GM23248 (cell line): ENCODE measurements at places on chromosomes 3 and 15. TPM values are rescaled to one million over a fixed set of nuclear protein-coding genes. Genes with fewer than 3 reads are reported as not detected.
A peak's percentile ranks its signal among the peaks of the same experiment; 100 is the strongest.

- peaks cover 31% of the 10 kb centered on the region for H3K4me1 ChIP-seq
- H3K4me3 ChIP-seq = peak overlapping the region; percentile 96
- DNase-seq = peak; percentile 58
- H3K27me3 ChIP-seq = no peaks in the 10 kb centered on the region
These were observed 670 bp downstream of the PRKCI start for GRCh38 chr3:170222647-170223541.

DNA sequence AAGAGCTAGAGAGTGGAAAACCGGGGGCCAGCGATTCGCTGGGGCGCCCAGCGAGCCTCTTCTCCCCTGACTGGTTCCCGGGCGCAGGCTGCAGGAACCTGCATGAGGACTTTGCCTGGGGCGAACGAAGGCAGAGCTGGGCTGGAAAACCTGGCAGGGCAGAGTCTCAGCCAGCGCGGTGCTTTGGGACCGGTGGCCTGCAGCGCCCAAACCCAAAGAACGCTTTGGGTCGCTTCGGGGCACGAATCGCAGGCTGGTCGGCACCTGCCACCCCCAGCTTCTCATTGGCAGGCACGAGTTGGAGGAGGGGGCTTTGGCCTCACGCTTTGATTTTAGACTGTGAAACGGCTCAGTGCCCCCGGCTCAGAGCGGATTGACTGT is 3.0 kb downstream of the ONECUT1 start:
- no peaks in the 10 kb centered on the region for H3K4me1 ChIP-seq
- no peak overlapping the region for H3K27ac ChIP-seq
- no peak overlapping the region for H3K4me3 ChIP-seq
- H3K27me3 ChIP-seq = peaks cover 76% of the 10 kb centered on the region
- no peaks in the 10 kb centered on the region for H3K36me3 ChIP-seq
- no peak for DNase-seq

DNA sequence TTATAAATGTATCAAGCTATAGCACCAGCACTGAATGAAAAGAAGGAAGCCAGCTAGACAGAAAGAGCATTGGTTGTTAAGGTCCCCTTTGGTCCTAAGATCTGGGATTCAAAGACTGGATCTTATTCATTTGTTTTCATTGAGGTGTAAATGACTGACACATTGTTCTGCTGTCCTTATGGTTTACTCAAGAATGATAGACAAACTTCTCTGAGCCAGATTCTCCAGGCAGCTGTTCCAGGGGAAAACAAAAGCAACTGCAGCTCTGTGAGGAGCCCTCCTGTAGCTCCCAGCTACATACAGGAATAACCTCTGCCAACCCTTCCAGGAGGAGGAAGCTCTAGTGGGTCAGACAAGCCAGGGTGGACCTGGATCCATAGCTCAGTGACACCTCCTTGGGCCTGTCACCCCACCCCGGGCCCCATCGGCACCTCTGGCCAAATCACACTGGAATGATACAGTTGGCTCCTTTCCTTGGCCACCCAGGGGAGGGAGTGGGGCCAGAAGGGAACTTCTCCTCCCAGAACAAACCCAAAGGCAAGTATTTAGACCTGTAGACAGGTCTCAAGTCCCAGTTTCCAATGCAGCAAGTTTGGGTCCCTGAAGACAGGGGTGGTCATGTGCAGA is 57.8 kb downstream of the ZNF621 start:
- no peak for DNase-seq
- no peaks in the 10 kb centered on the region for H3K4me1 ChIP-seq
- no peaks in the 10 kb centered on the region for H3K36me3 ChIP-seq

The CELSR3 gene
- total RNA-seq = 1.4 TPM in 2 replicates

DNA sequence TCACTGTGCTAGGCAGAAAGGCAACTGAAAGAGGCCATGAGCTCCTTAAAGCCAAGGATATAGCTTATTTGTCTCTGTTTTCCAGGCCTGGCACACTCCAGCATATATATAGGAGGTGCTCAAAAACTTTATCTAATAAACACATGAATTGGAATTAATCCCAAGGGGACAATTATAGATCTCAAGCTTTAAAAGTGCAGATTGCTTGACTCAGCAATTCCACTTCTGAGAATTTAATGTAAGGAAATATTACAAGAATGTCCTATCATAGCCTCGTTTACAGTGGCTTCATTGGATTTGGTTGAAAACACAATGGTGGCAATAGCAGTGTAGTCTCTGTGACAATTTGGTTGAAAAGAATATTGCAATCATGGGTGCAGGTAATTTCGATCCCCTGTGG is 267.3 kb downstream of the SHQ1 start:
- H3K36me3 ChIP-seq = no peaks in the 10 kb centered on the region
- no peak for DNase-seq
- no peaks in the 10 kb centered on the region for H3K4me1 ChIP-seq
- H3K27ac ChIP-seq = no peak overlapping the region

GRCh38 chr3:54999159-54999558 is 71.3 kb upstream of the LRTM1 start:
- DNase-seq = peak; percentile 73
- no peak overlapping the region for H3K27ac ChIP-seq
- peaks cover 12% of the 10 kb centered on the region; the same call in 1 of the 2 replicates for H3K4me1 ChIP-seq
- no peak overlapping the region for H3K4me3 ChIP-seq
- H3K27me3 ChIP-seq = no peaks in the 10 kb centered on the region

DNA sequence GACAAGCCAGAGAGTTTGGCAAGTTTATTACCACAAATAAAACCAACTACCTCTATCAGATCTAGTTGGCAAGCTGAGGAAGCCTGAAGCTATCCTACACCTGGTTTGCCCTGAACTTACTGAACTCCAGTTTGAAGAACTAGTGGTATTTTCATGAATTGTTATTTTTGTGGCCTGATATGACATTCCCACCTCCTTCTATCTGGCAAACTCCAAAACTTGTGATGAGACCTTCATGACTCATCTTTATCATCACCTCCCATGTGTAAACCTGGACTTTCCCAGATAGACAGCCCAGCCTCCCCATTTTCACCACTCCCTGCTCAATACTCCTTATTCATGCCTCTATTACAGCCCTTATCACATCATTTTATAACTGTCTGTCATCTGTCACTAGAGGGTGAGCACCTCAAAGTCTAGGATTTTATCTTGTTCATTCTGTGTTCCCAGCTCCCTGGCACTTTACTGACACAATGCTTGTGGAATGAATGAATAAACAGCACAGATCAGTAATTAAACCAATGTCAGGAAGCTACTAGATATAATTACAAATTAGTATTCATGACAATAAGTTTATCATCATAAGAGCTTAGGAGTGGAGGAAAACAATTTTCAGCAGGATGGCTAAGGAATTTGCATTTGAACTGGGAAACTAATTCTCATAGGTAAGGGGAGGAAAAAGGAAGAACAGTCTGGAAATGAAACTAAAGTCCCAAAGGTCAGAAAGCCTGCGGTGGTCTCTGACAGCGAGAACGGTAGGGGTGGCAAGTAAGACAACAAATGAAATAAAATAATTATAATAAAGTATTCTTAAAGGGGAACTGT is 13.2 kb upstream of the TRANK1 start:
- H3K4me3 ChIP-seq = 0 out of 2 replicates have a peak overlapping the region, but pooled peaks have one; percentile 12
- H3K4me1 ChIP-seq = peaks cover 14% of the 10 kb centered on the region
- peak overlapping the region; percentile 45 for H3K27ac ChIP-seq
- H3K27me3 ChIP-seq = no peaks in the 10 kb centered on the region
- no peaks in the 10 kb centered on the region for H3K36me3 ChIP-seq

DNA sequence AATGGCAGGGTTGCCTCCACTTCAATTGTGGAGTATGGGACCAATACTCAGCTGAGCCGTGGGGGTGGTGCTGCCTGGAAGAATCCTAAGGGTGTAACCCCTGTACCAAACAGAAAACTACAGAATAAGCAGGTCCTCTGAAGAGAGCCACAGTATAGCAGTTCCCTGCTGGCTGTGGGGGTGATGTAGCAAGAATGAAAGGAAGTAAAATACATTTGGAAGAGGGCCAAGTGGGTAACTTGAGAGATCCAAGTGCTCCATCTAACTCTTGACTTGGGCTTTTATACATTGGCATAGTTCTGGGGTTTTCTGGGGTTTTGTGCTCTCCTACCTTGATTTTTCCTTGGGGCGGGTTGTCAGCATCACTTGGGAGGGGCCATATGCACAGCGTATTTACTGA is 341.4 kb downstream of the OTOL1 start:
- no peaks in the 10 kb centered on the region for H3K4me1 ChIP-seq
- H3K27me3 ChIP-seq = no peaks in the 10 kb centered on the region
- H3K4me3 ChIP-seq = no peak overlapping the region
- DNase-seq = no peak
- H3K36me3 ChIP-seq = no peaks in the 10 kb centered on the region

DNA sequence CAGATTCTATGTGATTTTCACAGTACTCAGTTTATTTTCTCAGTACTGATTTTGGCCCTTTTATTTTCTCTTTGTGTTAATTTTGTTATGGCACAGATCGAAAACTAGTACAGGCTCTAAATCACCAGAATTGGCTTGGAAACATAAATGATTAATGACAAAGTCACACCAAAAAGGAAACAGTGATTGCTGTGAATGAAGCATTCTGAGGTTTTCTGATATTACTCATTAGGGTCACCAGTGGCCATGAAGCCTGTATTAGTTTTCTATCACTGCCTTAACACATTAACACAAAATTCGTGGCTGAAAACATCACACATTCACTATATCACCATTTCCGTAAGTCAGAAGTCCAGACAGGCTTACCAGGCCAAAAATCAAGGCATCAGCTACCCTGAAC is 343.0 kb upstream of the THRB start:
- no peaks in the 10 kb centered on the region for H3K36me3 ChIP-seq
- peaks cover 3% of the 10 kb centered on the region; the same call in 1 of the 2 replicates for H3K27me3 ChIP-seq
- H3K4me1 ChIP-seq = no peaks in the 10 kb centered on the region
- no peak overlapping the region for H3K27ac ChIP-seq
- H3K4me3 ChIP-seq = no peak overlapping the region

The CHST2 gene
- total RNA-seq = 10.4 and 12.0 TPM in 2 replicates

The AHSG gene
- not detected in 2 replicates for total RNA-seq

DNA sequence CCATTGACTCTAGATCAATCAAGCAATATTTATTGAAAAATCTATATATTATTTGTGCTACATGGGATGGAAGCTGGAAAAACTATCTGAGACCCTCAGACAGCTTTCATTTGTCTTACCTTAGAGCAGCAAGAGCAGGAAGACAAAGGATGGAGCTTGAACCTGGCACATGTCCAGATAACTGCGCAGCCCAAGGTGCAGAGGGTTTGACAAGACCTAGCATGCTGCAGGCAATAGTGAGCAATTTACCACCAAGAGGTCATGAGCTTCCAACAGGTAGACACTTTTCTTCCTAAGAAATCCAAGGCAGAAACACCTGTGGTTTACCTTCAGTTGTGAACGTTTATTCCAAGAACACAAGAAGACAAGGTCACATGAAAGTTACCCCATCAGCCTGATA is 214.7 kb upstream of the NECTIN3 start:
- no peaks in the 10 kb centered on the region for H3K4me1 ChIP-seq
- H3K36me3 ChIP-seq = no peaks in the 10 kb centered on the region
- H3K27ac ChIP-seq = no peak overlapping the region
- DNase-seq = no peak
- H3K4me3 ChIP-seq = no peak overlapping the region

The FAM81A gene
- 0.32 and 0.51 TPM in 2 replicates for total RNA-seq

GRCh38 chr3:134904241-134904771 is 109.2 kb downstream of the EPHB1 start:
- H3K36me3 ChIP-seq = no peaks in the 10 kb centered on the region
- H3K27me3 ChIP-seq = no peaks in the 10 kb centered on the region
- H3K4me1 ChIP-seq = no peaks in the 10 kb centered on the region
- no peak for DNase-seq
- no peak overlapping the region for H3K27ac ChIP-seq
- H3K4me3 ChIP-seq = no peak overlapping the region

- H3K27me3 ChIP-seq = peaks cover 20% of the 10 kb centered on the region; the same call in 1 of the 2 replicates
- H3K4me1 ChIP-seq = no peaks in the 10 kb centered on the region
- no peak overlapping the region for H3K27ac ChIP-seq
- no peaks in the 10 kb centered on the region for H3K36me3 ChIP-seq
- no peak overlapping the region for H3K4me3 ChIP-seq
These were observed 357.5 kb upstream of the TMCO5A start for GRCh38 chr15:37576952-37577351.

The UBAP1L gene
- total RNA-seq = 0.43 and 0.63 TPM in 2 replicates

GRCh38 chr3:55065331-55065730 is 137.5 kb upstream of the LRTM1 start:
- H3K36me3 ChIP-seq = no peaks in the 10 kb centered on the region
- no peak overlapping the region for H3K4me3 ChIP-seq
- DNase-seq = no peak
- H3K27me3 ChIP-seq = no peaks in the 10 kb centered on the region
- no peak overlapping the region for H3K27ac ChIP-seq

- H3K4me1 ChIP-seq = peaks cover 18% of the 10 kb centered on the region
- no peaks in the 10 kb centered on the region for H3K27me3 ChIP-seq
- no peak overlapping the region for H3K27ac ChIP-seq
- H3K4me3 ChIP-seq = peak overlapping the region; percentile 74
- H3K36me3 ChIP-seq = no peaks in the 10 kb centered on the region
- DNase-seq = no peak
These were observed 1.0 kb downstream of the LIMD1 start for GRCh38 chr3:45595364-45596195.

The TRH gene
- not detected in 2 replicates for total RNA-seq

DNA sequence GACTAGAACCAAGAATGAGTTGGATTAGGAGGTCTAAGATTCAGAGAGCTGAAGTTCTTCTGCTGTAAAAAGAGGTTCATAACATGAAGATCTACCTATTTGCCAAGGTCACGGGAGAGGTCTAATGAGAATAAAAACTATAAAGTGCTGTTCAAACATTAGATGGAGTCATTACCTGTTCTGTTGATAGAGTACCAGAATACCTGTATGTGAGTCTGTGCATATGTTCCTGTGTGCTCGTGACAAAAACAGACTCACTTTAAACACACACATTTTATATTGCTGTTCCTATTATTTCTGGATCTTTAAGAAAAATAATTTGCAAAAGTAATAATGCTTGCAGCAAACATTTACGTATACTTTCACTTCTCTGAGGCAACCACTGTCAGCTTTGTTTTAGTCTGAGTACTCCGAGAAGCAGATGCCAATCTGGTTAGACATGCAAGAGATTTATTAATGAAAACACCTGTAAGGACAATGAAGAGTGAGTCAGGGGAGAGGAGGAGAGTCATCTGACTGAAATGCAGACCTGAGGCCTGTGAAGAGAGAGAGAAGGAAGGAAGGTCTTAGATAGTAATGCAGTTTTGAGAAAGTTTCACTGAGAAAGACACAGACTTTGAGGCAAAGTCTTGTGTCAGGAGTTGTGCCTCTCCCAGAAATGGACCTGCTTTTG is 221.2 kb downstream of the SQOR start:
- no peaks in the 10 kb centered on the region for H3K4me1 ChIP-seq
- DNase-seq = no peak
- H3K4me3 ChIP-seq = no peak overlapping the region
- no peaks in the 10 kb centered on the region for H3K27me3 ChIP-seq
- no peak overlapping the region for H3K27ac ChIP-seq

- no peaks in the 10 kb centered on the region for H3K27me3 ChIP-seq
- no peak overlapping the region for H3K4me3 ChIP-seq
- peak; percentile 46 for DNase-seq
These were observed 55.8 kb downstream of the ST8SIA2 start for GRCh38 chr15:92449476-92449875.
